ENCODE measurements at places on chromosomes 5 and 9.

DNA sequence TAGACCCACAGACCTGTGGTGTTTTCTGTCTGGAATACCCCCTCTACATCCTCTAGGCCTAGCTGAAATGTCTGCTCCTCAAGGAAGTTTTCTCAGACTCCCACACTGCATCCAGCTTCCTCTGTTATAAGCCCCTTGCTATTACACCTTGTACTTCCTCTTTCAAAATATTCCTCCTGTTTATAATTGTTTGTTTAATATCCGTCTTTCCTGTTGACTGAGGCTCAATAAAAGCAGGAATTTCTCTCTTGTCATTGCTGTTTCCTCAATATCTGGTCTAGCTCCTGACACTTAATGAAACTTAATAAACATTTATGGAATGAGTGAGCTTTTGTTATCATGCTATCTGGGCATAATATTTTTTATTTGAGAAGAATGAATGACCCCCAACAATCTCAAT is 34.1 kb upstream of the IQGAP2 start:
- no peak for DNase-seq

GRCh38 chr9:75372499-75373268 is 284.4 kb downstream of the OSTF1 start:
- no peak for DNase-seq

GRCh38 chr5:90128551-90128950 is 281.0 kb downstream of the CETN3 start:
- DNase-seq = no peak

- no peak for DNase-seq
Observed at GRCh38 chr9:8680658-8681057, 881.1 kb upstream of the DMAC1 start.

- DNase-seq = no peak
Observed at GRCh38 chr5:107831612-107832395, 161.1 kb upstream of the EFNA5 start.

DNA sequence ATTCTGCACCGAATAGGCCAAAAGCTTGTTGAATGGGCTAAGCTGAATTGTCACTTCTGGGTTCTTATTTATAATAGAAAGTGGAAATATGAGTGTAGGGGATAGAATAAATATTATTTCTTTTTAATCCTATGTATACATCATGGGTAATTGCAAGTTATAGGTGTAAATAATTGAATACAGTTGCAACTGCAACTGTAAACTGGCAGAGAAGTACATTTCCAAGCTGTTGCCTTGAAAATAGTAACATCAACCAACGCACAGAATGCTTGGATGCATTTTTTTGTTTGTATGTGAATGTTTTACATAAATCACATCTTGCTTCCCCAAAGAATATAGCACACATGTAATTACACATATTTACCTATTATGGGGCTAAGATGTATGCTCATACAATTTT is 234.1 kb downstream of the NNT start:
- DNase-seq = no peak

DNA sequence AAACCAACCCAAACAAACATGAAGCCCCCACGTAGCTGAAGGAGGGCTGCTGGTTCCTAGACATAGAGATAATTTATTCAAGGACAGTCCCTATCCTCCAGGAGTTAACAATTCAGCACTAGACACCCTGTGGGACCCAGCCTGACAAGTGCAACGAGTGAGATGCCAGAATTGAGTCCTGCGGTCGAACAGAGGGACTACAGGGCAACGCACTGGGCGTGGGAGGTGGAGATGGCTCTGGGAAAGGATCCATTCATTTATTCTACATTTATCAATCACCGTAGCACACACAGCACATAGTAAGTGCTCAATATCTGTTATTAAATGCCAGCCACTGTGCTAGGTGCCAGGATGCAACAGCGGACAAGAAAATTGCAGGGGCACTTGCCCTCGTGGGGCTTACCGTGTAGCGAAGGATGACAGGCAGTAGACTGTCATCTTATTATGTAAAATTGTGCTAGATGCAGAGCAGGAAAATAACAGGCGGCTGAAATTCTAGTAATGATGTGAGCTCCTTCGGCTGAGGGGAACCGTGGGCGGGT is 855 bp upstream of the ARHGAP26 start:
- peak; percentile 17 for DNase-seq

DNA sequence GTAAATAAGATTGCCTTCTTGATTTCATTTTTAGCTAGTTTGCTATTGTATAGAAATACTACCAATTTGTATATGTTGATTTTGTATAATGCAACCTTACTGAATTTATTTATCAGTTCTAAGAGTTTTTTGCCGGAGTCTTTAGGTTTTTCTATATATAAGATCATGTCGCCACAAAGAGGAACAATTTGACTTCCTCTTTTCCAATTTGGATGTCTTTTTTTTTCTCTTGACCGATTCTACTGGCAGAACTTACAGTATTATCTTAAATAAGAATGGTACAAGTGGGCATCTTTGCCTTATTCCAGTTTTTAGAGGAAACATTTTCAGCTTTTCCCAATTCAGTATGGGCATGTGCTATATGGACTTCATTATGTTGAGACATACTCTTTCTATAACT is 624.7 kb upstream of the ACO1 start:
- no peak for DNase-seq

- DNase-seq = no peak
Observed at GRCh38 chr9:121283856-121284732, 16.1 kb downstream of the GSN start.

DNA sequence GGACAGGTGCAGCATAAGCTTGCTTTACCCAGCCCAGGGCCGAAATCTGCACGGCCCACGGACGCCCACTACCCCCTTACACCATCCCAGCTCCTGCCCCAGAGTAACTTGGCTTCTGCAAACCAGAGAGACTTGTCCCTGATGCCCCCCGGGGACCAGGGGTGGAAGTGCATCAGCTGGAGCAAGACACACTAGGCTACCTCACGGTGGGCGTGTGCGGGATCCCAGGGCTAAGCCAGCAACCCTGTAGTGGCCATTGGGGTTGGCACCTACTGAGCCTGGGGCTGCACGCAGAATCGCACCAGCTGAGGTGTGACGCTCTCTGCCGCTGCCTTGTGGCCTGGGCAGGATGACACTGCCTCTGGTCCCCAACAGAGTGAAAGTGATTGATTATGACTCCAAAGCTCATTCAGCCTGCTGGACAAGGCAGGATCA is 6.1 kb upstream of the ZNF79 start:
- DNase-seq = peak; percentile 42

DNA sequence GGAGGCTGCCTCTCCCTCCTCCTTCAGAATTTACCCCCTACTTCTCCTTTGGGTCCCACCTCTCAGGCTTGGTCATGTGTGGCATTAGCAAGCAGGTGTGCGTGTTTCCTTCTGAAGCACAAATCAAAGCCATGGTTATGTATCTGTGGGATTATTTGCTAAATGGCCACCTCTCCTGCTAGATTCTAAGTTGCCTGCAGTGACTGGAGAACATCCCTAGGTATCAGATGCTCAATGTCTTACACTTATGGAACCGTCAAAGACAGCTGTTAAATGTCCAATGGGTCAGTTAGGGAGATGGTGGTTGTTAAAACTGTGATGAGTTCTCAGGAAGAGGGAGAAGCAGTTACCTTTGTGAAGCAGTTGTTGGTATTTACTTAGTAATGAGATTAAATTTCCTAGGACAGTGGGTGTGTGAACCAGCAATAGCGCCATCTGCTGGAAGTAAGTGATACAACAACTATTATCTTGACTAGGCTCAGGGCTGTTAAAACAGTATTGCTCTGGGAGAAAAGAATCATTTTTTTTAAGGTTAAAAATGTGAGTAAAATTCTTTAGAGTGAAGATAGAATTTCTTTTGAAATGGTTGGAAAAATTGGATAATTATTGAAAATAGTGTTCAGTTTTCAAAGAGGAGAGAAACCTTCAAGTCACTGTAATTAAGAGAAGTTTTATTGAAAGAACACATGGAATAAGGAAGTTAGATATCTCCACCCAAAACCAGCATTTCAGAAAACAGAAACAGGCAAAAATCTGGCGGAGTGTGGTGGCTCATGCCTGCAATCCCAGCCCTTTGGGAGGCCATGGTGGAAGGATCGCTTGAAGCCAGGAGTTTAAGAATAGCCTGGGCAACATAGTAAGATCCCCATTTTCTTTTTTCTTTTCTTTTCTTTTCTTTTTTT is 71.3 kb downstream of the TMC1 start:
- peak; percentile 15 for DNase-seq

GRCh38 chr5:53067641-53068040 is 41.9 kb downstream of the MOCS2 start:
- DNase-seq = no peak

- DNase-seq = peak; percentile 27
Observed at GRCh38 chr5:134240421-134240962, 14.6 kb upstream of the PPP2CA start.

DNA sequence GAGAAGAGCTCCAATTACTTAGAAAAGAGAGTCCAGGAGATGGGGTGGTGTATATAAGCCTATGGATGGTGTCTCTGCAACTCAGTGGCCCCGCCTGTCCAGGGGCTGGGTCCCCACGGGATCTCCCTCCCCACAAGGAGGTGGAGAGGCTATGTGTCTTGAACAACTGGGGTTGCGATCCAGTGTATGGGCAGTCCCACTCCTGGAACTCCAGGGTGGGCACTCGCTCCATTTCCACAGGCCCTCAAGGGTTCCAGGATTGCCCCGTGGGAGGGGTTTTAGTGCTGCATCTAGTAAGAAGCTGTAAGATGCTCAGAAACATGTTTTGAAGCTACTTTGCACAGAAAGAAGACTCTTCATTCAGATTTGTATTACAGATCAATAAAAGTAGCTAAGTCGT is 558 bp upstream of the SMAD5 start:
- no peak for DNase-seq

GRCh38 chr9:136775191-136775590 is 10.9 kb upstream of the LCN15 start:
- no peak for DNase-seq

DNA sequence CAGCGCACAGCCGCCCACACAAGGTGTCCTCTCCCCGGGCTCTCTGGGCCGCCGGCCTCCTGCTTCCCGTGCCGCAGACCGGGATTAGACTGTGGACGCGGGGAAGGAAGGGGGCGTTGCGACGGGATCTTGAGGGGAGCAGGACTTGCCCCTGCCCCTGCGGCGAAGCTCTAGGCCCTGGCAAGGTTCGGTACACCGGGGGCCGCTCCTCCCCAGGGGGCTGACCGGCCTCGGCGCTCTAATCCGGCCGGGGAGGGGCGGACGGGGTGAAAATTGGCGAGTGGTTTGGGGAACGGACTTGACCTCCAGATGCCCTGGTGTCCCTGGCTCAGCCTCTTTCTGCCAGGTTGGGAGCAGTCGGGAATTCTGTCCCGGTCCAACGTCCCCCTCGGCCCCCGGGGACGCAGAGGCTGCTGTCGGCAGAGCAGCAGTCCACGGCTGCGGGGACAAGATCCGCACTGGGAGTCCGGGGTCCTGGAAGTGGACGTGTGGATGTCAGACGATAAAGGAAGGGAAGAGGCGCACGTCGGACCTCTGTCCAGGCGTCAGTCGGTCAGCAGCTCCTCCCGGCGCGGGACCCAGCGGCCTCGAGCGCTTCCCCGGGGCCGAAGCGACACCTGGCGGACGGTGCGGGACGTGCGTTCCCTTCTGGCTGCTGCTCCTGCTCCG is 1.9 kb upstream of the CNTFR start:
- DNase-seq = no peak

DNA sequence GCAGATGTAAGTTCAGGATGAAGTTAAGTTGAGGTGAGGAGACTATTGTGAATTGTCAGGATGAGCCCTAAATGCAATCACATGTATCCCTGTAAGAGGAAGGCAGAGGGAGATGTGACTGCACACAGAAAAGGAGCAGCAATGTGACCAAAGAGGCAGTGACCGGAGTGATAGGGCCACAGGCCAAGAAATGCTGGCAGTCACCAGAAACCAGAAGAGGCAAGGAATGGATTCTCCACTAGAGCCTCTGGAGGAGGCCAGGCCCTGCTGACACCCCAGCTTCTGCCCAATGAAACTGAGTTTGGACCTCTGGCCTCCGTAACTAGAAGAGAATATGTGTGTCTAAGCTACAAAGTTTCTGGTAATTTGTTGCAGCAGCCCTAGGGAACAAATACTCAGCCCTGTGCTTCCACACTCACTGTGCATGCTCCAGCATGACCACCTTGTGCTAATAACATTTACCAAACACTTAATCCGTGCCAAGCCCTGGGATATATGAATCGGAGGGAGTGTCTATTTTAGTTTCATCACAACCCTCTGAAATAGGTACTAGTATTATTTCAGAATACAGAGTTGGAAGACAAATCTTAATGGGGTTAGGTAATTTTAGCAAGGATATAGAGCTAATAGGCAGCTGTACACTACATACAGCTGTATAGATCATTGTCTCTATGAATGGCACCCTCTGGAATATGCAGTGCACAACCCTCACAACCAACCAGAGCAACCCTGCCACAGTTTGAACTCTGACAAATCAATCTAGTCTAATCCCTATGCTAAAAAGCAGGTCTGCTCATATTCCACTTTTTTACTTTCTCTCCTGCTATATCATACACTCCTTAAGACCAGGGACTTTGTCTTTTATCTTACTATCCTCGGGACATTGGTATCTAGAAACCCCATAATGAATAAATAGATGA is 7.8 kb upstream of the GPX8 start:
- no peak for DNase-seq

GRCh38 chr5:89353837-89354551 is 471.0 kb upstream of the MEF2C start:
- no peak for DNase-seq

GRCh38 chr5:61283471-61283870 is 48.6 kb upstream of the ZSWIM6 start:
- no peak for DNase-seq

DNA sequence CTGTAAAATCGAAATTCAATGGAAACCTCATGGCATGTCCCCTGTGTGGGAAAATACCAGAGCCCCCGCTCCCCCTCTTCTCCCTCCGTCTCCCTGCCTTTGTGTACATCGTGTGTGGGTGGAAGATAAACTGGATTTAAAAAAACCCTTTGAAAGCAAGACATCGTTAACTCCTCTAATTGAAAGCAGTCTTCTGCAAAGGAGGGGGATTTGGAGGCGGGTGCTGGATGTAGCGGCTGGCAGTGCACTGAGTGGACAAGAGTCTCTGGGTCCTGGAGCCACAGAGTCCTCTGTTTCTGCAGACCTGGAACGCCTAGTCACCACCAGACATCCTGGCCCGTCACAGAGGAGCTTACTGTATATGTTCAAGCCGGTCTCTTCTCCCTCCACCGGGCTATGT is 169.4 kb downstream of the PAPPA start:
- DNase-seq = peak; percentile 28

DNA sequence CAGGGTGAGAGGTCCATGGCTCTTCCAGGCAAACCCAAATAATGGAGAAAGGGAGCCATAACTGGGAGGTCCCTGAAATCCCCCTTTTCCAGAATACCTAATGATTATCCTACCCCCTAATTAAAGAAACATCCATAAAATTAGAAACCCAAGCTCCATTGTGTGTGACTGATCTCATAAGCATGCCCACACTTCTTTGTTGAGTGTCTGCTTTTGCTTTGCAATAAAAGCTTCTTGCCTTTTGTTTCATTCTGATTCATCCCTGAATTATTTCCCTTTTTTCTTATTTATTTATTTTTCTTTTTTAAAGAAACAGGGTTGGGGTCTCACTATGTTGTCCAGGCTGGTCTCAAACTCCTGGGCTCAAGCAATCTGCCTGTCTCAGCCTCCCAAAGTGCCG is 33.1 kb downstream of the BTF3 start:
- no peak for DNase-seq

GRCh38 chr9:109027176-109027575 is 13.9 kb upstream of the CTNNAL1 start:
- DNase-seq = no peak

All from SHP77 (cell line).